ENCODE measurements at places on chromosomes 3 and 15. TPM values are rescaled to one million over a fixed set of nuclear protein-coding genes. Genes with fewer than 3 reads are reported as not detected.

- DNase-seq: no peak
- no peaks in the 10 kb centered on the region for H3K27me3 ChIP-seq
- H3K36me3 ChIP-seq: no peaks in the 10 kb centered on the region
Measured at GRCh38 chr15:80518522-80518921, 114.3 kb downstream of the ARNT2 start.

Gene KNG1
- total RNA-seq: not detected

Gene MUC20
- 9.9 TPM for total RNA-seq

Gene RPL39L
- 3.6 TPM for total RNA-seq

Gene TTLL13
- total RNA-seq: 1.4 TPM

Gene SEMA3F
- not detected for total RNA-seq

DNA sequence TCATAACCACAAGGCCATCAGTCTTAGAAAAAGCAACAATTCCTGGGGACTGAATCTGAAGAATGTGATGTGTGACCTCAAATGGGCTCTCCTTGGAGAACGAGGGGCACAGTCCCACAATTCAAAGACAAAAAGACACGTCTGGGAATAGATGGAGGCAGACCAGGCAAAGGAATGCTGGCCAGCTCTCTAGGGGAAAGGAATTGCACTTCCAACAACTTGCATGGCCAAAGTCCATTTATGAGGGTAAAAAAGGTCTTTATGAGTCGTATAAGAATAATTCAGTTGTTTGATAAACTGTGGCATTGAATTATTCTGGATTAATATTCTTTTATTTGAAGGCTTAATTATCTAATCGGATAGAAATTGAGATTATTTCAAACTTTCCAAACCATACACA is 180.5 kb upstream of the FEZF2 start:
- DNase-seq: no peak
- no peak overlapping the region for H3K4me3 ChIP-seq
- no peaks in the 10 kb centered on the region for H3K27me3 ChIP-seq
- H3K27ac ChIP-seq: no peak overlapping the region
- no peaks in the 10 kb centered on the region for H3K36me3 ChIP-seq
- no peaks in the 10 kb centered on the region for H3K4me1 ChIP-seq

- no peaks in the 10 kb centered on the region for H3K4me1 ChIP-seq
- H3K36me3 ChIP-seq: no peaks in the 10 kb centered on the region
- H3K4me3 ChIP-seq: no peak overlapping the region
- no peak overlapping the region for H3K27ac ChIP-seq
Measured at GRCh38 chr3:162534431-162534830, 1037.8 kb downstream of the OTOL1 start.

DNA sequence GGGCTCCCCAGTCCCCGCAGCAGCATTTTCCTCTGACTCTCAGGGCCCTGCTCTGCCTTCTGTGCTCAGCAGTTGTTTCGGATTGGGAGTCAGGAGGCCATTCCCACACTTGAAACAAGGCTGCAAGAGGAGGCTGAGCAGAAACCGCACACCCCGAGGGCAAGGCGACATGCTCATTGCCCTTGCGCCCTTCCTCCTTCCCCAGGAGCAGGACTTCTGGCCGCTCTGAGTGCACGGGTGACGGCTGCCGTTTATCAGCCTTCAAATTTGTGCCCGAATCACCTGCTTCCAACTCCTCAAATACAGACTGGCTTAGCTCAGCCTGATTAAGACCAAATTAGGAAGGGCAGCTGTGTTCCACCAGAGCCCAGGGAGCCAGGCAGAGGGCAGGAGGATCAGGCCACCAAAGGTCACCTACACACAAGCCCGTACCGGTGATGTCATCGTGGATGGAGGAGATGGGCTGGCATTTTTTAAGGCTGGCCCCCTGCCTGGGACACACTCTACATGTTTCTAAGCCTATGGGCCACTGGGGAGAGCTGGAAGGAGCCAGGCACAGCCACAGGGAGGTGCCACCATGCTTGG is 38.1 kb downstream of the TM2D3 start:
- no peak for DNase-seq
- no peaks in the 10 kb centered on the region for H3K27me3 ChIP-seq
- H3K27ac ChIP-seq: no peak overlapping the region
- H3K4me3 ChIP-seq: no peak overlapping the region

GRCh38 chr3:66989860-66990696 is 8.0 kb upstream of the KBTBD8 start:
- H3K4me3 ChIP-seq: no peak overlapping the region
- no peaks in the 10 kb centered on the region for H3K36me3 ChIP-seq
- no peak overlapping the region for H3K27ac ChIP-seq
- no peaks in the 10 kb centered on the region for H3K4me1 ChIP-seq
- H3K27me3 ChIP-seq: peaks cover 3% of the 10 kb centered on the region

Gene HGD
- 2.6 TPM for total RNA-seq

- no peaks in the 10 kb centered on the region for H3K36me3 ChIP-seq
- no peaks in the 10 kb centered on the region for H3K27me3 ChIP-seq
- no peak overlapping the region for H3K4me3 ChIP-seq
- H3K4me1 ChIP-seq: no peaks in the 10 kb centered on the region
Measured at GRCh38 chr3:116678853-116679252, 30.7 kb upstream of the TUSC7 start.
